ENCODE measurements at places on chromosomes 12 and 14. TPM values are rescaled to one million over a fixed set of nuclear protein-coding genes. Genes with fewer than 3 reads are reported as not detected.

ACSM4 gene
- 0.04 TPM for polyA plus RNA-seq

MOK gene
- 29.6 TPM for polyA plus RNA-seq

RERG gene
- 42.5 TPM for polyA plus RNA-seq

NIN gene
- 30.3 TPM for polyA plus RNA-seq

MDP1 gene
- polyA plus RNA-seq = 16.9 TPM

AMDHD1 gene
- 1.2 TPM for polyA plus RNA-seq

- DNase-seq = no peak
Measured at GRCh38 chr12:107564946-107565345, 120.7 kb upstream of the PWP1 start.

DNA sequence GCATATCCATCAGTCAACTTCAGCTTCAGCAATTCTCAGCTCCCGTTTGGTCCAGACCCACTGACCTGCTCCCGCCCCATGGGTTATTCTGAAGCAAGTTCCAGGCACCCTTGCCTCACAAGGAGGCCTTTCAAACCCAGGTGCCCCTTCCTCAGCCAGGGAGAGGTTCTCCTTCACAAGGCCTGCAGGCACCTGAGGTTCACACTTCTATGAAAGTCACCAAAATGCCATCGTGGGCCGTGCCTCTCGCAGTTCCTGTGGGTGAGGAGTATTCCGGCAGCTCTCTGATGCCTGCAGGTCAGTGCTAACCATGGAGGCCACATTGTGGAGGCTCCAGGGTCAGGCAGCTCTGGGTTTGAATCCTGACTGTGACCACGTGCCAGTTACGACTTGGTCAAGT lies 40.2 kb upstream of the BCL7A start:
- no peak for DNase-seq

DNA sequence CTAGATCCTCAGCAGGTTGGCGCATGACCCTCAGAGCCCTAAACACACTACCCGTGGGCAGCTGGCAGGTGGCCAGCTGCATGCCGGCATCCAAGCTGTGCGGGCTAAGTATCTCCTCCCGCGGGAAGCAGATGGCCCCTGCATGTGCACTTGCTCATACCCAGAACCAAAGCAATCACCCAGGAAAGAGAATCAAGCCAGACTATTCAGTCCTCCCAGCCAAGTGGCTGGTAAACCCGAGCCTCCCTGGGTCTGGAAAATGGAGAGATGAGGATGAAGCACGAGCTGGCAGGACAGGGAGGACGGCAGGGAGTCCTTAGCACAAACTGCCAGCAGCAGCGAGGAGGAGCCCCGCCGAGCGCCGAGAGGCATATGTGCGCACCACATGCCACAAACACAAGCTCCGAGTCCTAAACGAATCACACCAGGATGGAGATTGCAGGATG lies 139.7 kb downstream of the RIMBP2 start:
- DNase-seq = no peak

DNA sequence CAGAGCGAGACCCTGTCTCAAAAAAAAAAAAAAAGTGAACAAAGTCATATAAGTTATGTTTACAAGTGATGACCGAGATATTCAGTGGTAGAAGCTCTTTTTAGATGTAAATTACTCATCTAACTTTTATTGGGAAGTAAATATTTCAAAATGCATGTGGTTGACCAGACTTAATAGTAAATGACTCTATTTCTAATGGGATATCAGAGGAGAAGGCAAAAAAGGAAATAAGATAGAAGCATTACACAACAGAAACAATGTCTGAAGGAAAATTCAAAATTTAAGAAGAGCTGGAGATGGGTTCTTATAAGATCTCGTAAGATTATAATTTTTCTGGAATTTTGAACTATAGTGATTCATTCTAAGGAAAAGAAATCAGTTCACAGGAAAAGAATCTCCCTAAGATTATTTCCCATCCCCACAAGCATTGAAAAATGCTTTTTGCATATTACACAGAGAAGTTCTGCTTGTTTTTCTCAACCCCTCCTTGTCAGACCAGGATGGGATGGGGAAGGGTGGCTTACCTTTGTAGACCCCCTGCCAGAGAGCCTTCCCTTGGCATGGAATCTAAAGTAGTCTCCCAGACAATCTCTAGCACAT lies 63.1 kb upstream of the STK38L start:
- DNase-seq = no peak

GRCh38 chr14:94936901-94937685 lies 167.2 kb upstream of the GSC start:
- peak; percentile 13 for DNase-seq

DNA sequence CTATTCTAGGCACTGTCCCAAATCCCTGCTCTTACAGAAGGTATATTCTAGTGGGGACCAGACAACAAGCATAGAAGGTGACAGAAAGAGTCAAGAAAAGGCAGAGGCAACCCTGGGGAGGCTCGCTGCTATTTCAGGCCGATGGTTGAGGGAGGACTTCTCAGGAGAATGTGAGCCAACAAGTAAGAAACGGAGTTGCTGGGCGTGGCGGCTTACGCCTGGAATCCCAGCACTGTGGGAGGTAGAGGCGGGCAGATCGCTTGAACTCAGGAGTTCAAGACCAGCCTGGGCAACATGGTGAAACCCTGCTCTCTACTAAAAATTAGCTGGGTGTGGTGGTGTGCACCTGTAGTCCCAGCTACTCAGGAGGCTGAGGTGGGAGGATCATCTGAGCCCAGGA lies 4.7 kb upstream of the GOLGA3 start:
- no peak for DNase-seq

GRCh38 chr14:54652605-54653052 lies 85.7 kb downstream of the SAMD4A start:
- no peak for DNase-seq

DNA sequence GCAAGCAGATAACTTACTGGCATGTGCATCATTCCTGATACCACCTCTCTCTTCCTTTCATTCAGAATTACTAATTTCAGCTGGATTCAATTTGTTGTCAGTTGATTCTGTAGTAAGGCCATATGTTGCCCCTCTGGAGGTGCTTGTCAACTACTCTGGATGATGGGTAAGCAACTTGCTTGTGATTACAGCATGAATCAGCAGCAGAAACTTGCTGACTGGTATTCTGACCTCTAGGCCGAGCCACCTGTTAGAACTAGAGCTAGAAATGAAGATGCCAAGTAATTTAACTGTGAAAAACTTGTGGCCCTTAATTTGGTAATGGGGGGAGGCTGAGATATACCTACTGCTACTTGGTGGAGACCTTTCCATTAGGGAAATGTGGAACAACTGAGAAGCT lies 5.1 kb downstream of the RNF10 start:
- no peak for DNase-seq

GRCh38 chr14:23115918-23116317 lies 3.1 kb downstream of the CEBPE start:
- no peak for DNase-seq

All from right renal pelvis (tissue), 4 donors.